ENCODE measurements at places on chromosomes 6 and 20. TPM values are rescaled to one million over a fixed set of nuclear protein-coding genes. Genes with fewer than 3 reads are reported as not detected.

Gene CGAS
- 13.0 TPM for total RNA-seq

Gene EIF2S2
- 61.4 TPM for total RNA-seq

Gene LY86
- 2.2 TPM for total RNA-seq

Gene THBS2
- 238 TPM for total RNA-seq

Gene GNAS-AS1
- total RNA-seq: 4.1 TPM

Gene RCAN2
- 5.1 TPM for total RNA-seq

Gene ECHDC1
- total RNA-seq: 23.8 TPM

Gene CBFA2T2
- total RNA-seq: 8.2 TPM

Gene TRIM26
- total RNA-seq: 15.6 TPM

Gene UBD
- total RNA-seq: 1.9 TPM

Gene PNLDC1
- not detected for total RNA-seq

Gene DEFB124
- total RNA-seq: not detected

Gene APCDD1L
- total RNA-seq: 7.7 TPM

Gene BEND3
- total RNA-seq: 2.2 TPM

Gene ADRM1
- 29.6 TPM for total RNA-seq

Gene PSMF1
- total RNA-seq: 14.9 TPM

Gene DNMT3B
- 0.48 TPM for total RNA-seq

Gene FAM110A
- 0.96 TPM for total RNA-seq

Gene SEMG1
- 6.0 TPM for total RNA-seq

Gene DEF6
- 8.9 TPM for total RNA-seq

Gene TULP1
- total RNA-seq: 40.9 TPM

Gene BPIFA1
- total RNA-seq: not detected

Gene ADAM33
- total RNA-seq: 71.3 TPM

Gene MUC21
- total RNA-seq: not detected

Gene AIF1
- 63.6 TPM for total RNA-seq

Gene MACROD2
- total RNA-seq: 69.6 TPM

Gene MRPS18A
- total RNA-seq: 23.1 TPM

Gene NOX3
- total RNA-seq: not detected

Gene RIN2
- total RNA-seq: 33.7 TPM
